Activated T-cell treated with anti-CD3 and anti-CD28 coated beads, Interleukin-2, amount 50 U/mL, for 72 hours (primary cell): ENCODE measurements at places on chromosomes 2 and 18. TPM values are rescaled to one million over a fixed set of nuclear protein-coding genes. Genes with fewer than 3 reads are reported as not detected.

The LTBP1 gene
- total RNA-seq: 0.67 TPM

The CNOT11 gene
- 57.4 TPM for total RNA-seq

The SERPINB11 gene
- total RNA-seq: not detected

The CKAP2L gene
- total RNA-seq: 45.5 TPM

- DNase-seq: no peak
- peaks cover 4% of the 10 kb centered on the region for H3K36me3 ChIP-seq
- H3K27me3 ChIP-seq: no peaks in the 10 kb centered on the region
- H3K27ac ChIP-seq: no peak overlapping the region
These were observed 45.9 kb upstream of the EGR4 start for GRCh38 chr2:73339201-73339600.

DNA sequence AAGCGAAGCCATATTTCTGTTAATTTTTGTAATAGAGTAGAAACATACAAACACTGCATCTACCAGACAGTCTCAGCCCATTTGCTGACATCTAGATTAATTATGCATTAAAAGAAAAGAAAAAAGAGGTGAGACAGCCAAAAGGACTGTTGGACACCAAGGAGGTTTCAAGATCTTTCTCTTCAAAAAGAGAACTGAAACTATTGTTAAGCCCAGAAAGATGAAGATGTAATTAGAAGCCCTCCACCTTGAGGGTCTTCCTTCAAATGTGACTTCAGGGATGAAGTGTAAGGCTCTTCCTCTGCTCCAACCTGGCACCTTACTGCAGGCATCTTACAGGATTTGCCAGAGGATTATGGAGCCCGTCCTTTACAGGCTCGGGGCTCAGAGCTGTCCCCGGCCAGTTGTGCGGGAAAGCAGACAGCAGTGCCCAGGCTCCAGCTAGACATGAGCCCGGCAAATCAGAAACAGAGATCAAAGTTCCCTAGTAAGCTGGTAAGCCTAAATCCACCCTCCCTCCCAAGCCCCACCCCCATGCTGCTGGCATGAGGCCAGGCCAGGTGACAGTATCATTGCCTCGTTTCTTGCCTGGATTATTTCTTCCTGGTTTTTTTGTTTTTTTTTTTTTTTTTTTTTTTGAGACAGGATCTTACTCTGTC lies 38.9 kb downstream of the ADI1 start:
- peaks cover 4% of the 10 kb centered on the region for H3K36me3 ChIP-seq
- H3K4me1 ChIP-seq: no peaks in the 10 kb centered on the region
- no peak overlapping the region for H3K4me3 ChIP-seq
- DNase-seq: no peak

DNA sequence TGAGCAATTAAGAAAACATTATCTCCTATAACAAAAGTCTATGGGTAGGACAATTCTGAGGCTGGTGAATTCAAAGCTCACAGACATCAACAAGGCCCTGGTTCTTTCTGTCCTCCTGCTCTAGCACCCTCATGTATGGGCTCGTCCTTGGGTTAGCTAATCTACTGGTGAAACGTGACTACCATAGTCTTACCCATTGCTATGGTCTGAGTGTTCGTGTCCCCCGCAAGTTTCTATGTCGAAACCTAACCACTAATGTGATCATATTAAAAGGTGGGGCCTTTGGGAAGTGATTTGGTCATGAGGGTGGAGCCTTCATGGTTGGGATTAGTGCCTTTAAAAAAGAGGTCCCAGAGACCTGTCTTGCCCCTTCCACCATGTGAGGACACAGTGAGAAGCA lies 564.7 kb downstream of the TNS1 start:
- DNase-seq: no peak
- no peaks in the 10 kb centered on the region for H3K36me3 ChIP-seq
- peaks cover 11% of the 10 kb centered on the region for H3K4me1 ChIP-seq
- H3K4me3 ChIP-seq: no peak overlapping the region

GRCh38 chr2:204913854-204914464 lies 368.7 kb downstream of the PARD3B start:
- H3K36me3 ChIP-seq: no peaks in the 10 kb centered on the region
- no peak overlapping the region for H3K27ac ChIP-seq
- no peak for DNase-seq
- H3K4me1 ChIP-seq: no peaks in the 10 kb centered on the region
- no peak overlapping the region for H3K4me3 ChIP-seq
- H3K27me3 ChIP-seq: no peaks in the 10 kb centered on the region

GRCh38 chr2:207871911-207872310 lies 102.2 kb upstream of the FZD5 start:
- no peaks in the 10 kb centered on the region for H3K27me3 ChIP-seq
- H3K36me3 ChIP-seq: no peaks in the 10 kb centered on the region
- peaks cover 7% of the 10 kb centered on the region for H3K4me1 ChIP-seq
- H3K27ac ChIP-seq: no peak overlapping the region
- DNase-seq: no peak

- H3K36me3 ChIP-seq: peaks cover 1% of the 10 kb centered on the region
- DNase-seq: no peak
- H3K27ac ChIP-seq: no peak overlapping the region
- no peaks in the 10 kb centered on the region for H3K27me3 ChIP-seq
- H3K4me1 ChIP-seq: no peaks in the 10 kb centered on the region
These were observed 469.0 kb downstream of the SLC4A3 start for GRCh38 chr2:220096406-220096805.
